Mesenchymal stem cell (in vitro differentiated cells and primary cell): ENCODE measurements at places on chromosomes 7 and 10.

- DNase-seq: no peak
These were observed 1.3 kb upstream of the SCART1 start for GRCh38 chr10:133452453-133452852.

DNA sequence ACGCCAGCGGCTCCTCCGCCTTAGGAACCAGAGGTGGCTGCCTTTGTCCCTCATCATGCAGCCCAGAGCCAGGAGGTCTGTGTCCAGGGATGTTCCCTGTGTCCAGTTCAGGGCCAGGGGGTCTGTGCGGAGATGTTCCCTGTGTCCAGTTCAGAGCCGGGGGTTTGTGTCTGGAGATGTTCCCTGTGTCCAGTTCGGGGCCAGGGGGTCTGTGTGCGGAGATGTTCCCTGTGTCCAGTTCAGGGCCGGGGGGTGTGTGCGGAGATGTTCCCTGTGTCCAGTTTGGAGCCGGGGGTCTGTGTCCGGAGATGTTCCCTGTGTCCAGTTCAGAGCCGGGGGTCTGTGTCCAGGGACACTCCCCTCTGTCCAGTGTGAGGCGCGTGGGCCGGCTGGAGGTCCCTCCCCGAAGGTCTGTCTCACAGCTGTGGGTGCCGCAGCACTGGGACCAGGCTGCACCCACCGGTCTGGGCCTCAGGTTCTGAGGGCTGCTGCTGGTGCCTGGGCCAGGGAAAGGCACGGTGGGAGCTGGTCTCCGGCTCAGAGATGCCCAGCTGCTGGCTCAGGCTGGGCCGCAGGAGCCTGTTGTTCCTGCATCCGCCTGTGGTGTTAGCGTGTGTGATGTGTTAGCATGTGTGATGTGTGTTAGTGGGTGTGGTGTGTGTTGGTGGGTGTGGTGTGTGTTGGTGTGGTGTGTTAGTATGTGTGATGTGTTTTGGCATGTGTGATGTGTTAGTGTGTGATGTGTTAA lies 67.9 kb upstream of the CFAP46 start:
- no peak for DNase-seq

DNA sequence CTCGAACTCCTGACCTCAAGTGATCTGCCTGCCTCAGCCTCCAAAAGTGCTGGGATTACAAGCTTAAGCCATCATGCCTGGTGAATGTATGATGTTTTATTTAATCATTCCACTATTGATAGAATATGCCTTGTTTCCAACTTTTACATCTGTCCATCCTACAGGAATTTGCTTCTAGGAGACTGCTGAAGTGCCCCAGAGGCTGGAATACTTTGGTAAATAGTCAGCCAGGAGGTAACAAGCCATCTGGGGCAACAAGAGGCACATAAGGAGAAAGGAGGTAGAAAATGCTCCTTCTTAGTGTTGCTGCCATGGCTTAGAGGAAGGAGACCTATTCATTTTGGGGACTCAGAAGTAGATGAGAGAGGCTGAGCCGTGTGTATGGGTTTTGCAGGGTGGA lies 14.8 kb downstream of the PLCE1 start:
- DNase-seq: no peak

GRCh38 chr7:34361663-34362250 lies 296.3 kb upstream of the NPSR1 start:
- DNase-seq: no peak

GRCh38 chr7:25349283-25350017 lies 121.2 kb upstream of the NPVF start:
- DNase-seq: no peak
